Memory B cell (primary cell): ENCODE measurements at places on chromosomes 16 and 17.

DNA sequence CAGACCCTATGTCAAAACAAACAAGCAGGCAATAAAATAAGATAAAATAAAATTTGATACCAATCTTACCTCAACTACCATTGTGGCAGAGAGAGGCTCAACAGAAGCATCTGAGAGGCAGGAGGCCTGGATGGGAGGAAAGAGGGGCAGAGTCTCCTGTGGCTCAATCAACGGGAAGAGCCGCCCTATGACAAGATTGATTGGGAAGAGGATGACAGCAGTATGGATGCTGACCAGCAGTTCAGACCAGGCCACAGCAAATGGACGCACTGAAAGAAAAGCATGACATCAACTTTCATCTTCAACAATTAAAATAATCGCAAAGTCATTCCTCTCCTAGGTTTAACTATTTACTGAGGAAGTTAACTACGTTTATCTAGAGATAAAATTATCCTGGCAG, 47.4 kb downstream of the PKD1L3 start:
- DNase-seq, result no peak

- no peak for DNase-seq
Measured at GRCh38 chr17:7835814-7836595, 2.0 kb downstream of the KDM6B start.

GRCh38 chr16:57374067-57374534, 1.8 kb downstream of the CX3CL1 start:
- DNase-seq, result no peak

DNA sequence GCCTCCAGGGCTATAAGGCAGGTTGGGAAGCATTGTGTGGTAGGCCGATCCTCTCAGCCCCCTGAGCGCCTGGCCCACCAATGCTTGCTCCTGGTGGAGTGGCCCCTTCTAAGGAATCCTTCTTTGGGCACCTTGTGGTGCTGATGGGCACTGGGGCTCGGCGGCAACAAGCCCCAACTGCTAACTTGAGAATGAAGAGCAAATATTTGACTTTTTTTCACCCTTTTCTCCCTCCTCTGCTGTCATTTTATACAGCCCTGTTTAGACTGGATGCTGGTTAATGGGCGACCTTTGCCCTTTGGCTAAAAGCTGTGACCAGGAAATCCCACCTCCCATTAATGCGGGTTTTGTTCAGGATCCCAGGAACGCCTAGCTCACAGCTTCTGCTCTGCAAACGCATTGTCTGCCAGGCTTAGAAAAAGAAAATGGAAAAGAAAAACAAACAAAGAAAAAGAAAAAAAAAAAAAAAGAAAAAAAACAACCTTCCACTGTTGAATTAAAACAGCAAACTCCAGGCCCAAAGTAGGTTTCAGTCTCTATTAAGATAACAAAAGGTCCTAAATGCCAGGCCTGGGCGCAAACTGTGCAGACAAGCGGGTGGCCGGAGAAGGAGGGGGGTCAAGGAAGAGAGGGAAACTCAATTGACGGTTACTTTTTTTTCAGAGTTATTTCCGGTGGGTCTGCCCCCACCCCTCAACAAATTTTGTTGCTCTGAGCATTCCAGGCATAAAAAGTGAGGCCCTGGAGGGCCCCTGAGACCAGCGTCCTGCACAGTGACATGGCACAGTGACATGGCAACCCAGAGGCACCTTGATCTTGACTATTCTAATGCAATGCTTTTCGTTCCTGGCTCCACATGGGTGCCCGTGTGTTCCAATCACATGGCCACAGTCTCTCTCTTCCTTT, 301.4 kb downstream of the MAF start:
- no peak for DNase-seq

GRCh38 chr16:67845291-67846062, 1.3 kb upstream of the NUTF2 start:
- DNase-seq, result no peak

GRCh38 chr16:79848719-79849118, 248.2 kb upstream of the MAF start:
- DNase-seq, result no peak

GRCh38 chr16:29815032-29815721, 775 bp upstream of the PAGR1 start:
- no peak for DNase-seq

DNA sequence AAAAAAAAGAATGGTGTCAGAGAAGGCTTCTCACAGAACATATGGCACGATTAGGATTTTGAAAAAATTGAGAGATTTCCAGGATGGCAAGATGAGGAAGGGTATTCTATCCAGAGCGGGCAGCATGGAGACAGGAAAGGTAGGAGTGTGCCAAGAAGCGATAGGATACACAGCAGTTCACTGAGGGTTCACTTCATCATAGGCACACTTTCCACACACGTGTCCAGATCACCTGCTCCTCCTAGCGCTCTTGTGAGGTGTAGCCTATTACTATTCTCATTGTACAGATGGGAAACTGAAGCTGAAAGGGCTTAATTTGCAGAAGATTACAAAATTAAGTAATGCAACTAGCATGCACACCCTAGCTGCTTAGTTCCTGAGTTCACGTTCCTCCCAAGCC, 6.2 kb upstream of the ELAC2 start:
- no peak for DNase-seq

DNA sequence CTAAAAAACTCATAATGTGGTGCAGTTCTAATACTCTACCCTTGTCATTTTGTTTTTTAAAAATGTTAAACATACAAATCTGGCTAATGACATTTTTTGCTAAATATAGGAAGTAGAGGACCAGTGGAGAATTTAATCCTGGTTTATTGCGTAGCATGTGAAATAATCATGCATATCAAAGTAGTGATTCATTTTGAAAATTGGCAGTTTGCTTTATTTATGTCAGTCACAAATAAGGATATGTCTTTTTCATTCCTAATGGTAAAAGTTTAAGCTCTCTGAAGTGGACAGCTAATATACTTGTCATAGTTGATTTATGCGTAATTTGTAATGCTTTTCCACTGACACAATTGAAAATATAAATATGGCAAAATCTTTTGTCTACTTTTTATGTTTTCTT, 224.2 kb downstream of the BCAS3 start:
- DNase-seq, result no peak

DNA sequence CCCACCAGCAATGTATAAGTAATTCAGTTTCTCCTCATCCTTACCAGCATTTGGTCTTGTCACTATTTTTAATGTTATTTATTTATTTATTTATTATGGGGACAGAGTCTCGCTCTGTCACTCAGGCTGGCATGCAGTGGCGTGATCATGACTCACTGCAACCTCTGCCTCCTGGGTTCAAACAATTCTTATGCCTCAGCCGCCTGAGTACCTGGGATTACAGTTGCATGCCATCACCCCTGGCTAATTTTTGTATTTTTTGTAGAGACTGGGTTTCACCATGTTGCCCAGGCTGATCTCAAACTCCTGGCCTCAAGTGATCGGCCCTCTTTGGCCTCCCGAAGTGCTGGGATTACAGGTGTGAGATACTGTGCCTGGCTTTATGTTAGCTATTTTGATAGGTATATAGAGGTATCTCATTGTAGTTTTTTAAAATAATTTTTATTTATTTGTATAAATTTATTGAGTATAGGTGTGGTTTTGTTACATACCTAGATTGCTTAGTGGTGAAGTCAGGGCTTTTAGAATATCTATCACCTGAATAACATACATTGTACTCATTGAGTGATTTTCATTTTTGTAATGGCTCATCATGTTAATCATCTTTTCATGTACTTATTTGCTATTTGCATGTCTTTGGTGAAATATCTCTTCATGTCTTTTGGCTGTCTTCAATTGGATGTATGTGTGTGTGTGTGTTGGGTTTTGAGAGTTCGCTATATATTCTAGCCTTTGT, 53.3 kb downstream of the TANC2 start:
- no peak for DNase-seq

DNA sequence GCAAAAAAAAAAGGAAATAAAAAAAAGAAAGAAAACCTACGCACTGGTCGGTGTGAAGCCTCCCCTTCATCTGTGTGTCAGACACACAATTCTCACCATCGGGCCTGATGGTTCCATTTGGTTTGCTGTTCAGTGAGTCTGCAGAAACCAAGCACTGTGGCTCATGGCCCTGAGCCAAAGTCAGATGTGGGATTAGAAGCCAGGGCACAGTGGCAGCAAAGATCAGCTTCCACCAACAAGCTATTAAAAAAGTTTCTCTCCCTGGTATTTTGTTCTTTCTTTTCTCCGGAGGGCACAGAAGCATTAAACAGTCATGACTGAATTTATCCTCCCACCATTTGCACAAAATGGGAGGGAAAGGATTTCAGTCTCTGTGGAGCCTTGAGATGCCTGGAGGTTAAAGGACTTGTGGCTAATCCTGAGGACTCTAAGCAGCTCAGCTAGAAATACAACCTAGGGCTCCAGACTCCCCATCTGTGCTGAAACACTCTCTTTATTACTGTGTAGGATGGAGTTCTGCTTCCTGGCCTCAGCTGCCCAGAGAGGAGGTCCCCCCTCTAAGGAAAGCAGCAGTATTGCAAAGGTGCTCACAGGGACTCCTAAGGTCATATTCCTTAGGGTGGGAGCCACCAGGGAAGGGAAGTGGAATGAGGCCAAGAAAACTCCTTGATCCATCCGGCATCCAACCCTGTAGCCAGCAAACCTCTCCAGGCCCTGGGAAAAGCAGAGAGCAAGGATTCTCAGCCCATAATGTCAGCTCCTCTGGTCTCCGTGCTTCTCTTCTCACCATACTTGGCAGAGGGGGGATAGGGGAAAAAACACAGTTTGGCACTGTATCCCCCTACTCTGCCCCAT, 28.2 kb downstream of the SLC39A11 start:
- DNase-seq, result no peak

DNA sequence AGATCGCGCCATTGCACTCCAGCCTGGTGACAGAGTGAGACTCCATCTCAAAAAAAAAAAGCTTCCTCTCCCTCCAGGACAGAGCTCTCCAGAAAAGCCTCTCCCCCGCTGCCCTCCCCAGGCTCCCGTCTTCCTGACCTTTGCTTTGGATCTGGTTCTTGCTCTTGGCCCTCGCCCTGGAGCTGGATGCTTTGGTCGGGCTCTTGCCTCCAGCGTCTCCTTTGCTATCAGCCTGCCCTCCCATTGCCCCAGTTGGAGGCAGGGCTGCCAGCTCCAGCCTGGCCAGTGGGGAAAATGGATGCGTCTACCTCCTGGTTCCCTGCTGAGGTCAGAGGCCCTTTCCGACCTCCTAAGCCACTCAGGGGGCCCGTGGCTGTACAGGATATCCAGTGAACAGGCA, 35.9 kb downstream of the TRARG1 start:
- DNase-seq, result no peak

- no peak for DNase-seq
Measured at GRCh38 chr17:80584176-80584905, 39.7 kb downstream of the RPTOR start.

GRCh38 chr16:1466968-1467521, 7.8 kb downstream of the CLCN7 start:
- no peak for DNase-seq

DNA sequence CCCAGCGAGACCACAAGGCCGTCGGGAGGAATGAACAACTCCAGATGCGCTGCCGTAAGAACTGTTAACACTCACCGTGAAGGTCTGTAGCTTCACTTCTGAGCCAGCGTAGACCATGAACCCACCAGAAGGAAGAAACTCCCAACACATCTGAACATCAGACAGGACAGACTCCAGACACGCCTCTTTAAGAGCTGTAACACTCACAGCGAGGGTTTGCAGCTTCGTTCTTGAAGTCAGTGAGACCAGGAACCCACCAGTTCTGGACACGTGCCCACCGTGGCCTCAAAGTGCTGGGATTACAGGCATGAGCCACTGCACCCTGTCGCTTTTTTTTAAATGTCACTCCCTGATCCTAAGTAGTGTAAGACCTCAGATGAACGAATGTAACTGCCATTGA, 17.3 kb downstream of the KPNA2 start:
- DNase-seq, result no peak

DNA sequence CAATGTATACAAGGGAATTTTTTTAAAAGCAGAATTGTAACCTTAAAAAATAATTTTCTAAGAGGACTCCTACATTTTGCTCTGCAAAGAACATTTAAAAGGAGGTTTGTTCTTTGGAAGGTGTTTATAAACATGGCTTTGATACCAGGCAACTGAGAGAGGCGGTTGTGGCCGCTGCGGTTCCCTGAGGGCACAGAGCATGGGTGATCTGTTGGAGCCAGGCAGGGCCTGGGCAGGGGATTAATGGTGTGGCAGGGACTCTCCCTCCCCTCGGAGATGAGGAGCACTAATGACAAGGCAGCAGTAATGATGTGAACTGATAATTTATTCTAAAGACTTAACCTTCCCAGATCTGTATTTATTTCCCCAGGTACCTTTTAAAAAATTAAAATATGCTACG, 65.4 kb downstream of the WWP2 start:
- DNase-seq, result no peak

GRCh38 chr17:39617446-39618245, 9.1 kb upstream of the PPP1R1B start:
- peak; percentile 53 for DNase-seq

DNA sequence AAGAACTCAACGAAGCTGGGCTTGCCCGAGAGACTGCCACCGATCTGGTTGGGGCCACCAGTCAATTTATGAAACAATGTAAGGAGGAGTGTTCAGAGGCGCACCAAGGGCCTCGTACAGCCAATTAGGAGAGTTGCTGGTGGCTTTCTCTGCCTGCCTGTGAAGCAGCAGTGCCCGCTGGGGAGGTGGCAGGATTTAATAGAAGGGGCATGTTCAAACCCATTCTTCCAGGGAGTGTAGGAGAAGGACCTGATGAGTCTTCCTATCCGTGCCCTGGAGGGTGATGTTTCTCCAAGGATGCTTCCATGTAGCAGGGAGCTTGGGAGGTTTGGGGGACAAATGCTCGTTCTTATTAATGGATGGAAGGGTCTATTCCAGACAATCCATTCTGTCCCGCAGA, 178.4 kb downstream of the CCDC182 start:
- no peak for DNase-seq

DNA sequence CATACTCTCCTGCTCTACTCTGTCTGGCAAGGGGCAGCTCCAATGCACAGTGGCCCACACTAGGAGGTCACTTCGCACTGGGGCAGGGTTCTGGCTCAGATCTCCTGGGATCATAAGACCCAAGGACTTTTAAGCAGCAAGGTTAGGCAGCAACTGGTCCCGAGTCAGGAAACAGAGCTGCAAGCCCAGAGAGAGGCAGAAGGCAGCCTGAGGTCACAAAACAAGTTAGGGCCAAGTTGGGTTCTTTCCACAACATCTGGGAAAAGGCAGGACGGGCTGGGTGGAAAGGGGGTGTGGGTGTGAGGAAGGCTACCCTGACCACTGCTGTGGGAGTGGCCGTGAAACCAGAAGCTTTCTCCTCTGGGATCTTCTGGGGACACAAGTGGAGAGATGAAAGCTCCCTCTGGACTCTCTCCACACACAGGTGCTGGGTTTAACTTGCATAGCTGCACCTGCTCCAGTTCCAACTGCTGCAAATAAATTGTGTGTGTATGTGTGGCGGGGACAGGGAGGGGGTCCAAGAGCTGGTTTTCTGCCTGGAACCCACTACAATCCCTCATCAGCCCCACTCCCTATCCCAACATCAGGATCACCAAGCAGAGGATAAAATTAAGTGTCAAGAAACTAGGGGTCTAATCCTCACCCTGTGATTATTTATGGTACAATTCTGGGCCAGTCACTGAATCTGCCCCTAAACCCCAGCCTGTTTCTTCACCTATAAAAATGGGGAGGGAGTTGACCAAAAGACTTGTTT, 8.0 kb upstream of the TSPOAP1 start:
- no peak for DNase-seq

- DNase-seq, result no peak
Measured at GRCh38 chr16:55016515-55016914, 85.8 kb downstream of the IRX5 start.
